ENCODE measurements at places on chromosomes 6 and 20.

DNA sequence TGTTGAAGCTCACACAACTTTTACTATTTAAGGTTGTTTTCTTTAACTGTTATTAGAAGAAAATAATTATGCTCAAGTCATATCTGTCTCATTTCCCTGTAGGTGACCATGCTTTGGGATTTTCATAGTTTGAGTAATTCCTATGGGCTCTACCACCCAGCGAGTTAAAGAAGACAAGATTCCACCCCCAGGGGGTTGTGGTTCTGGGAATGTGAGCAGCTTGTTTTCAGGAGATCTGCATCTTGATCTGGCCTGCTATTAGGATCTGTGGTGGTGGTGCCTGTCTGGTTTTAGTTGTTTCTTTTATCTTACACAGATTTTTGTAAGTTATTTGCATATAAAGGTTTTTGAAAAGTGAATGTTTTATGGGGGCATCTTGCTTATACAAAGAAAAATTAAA is 20.2 kb upstream of the REV3L start:
- no peak for DNase-seq

GRCh38 chr6:42012501-42013133 is 37.7 kb upstream of the TAF8 start:
- DNase-seq = no peak

DNA sequence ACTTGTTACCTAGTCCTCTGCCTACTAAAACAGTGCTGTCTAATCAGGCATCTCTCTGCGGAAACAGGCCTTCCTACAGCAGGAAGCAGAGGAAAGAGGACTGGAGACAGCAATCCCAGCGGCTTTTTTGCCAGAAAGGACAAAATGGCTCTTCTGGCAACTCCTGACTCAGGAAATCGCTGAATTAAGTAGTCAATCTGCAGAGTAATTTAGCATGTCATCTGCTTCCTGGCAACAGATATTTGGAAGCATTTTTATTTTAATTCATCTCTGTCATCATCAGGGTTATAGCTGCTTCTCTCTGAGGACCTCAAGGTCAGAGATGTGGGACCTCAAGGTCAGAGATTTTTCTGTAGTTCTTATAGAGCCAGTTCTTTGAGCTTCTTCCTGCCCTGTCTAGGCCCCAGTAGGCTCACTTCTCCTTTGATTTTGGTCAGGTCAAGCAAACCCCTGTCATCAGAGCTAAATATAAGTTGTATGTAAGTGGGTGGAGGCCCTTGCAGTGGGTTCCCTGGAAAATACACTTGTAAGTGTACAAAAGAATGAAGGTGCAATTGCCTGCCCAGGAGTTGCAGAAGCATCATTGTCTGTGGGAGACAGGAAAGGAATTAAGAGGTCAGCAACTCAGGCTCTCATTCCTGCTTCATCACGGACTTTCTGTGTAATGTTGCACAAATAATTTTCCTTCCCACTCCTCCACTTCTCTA is 229.4 kb downstream of the ALDH8A1 start:
- DNase-seq = no peak

DNA sequence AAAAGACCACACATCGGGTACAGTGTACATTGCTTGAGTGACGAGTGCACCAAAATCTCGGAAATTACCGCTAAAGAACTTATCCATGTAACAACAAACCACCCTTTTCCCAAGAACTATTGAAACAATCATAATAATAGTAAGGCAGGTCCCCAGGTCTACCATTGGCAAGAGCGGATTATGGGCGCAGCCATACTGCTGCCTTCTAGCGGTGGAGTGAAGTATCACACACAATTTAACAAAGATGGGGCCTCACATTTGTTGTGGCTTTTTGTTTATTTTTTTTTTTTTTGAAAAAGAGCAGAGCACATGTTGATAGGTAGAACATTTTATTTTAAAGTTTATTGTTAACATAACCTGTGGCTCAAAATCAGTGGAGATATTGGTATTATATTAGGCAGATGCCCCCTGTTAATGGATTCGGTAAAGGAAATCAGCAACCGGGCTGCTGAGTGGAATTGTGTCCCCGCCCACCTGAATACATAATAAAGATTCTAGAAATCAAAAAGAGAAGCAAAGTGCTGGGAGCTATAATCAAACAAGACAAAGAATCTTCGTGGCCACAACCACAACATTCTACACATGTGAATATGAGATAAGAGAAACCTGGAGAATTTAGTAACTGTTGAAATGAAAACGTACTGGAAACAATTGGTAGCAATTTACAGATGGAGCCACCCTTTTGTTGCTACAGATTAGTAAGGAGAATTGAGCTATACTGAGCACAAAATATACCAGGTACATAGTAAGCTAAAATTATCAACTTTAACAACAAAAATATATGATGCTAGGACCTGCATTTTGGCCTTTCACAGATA is 94.2 kb upstream of the EXOC2 start:
- DNase-seq = no peak

DNA sequence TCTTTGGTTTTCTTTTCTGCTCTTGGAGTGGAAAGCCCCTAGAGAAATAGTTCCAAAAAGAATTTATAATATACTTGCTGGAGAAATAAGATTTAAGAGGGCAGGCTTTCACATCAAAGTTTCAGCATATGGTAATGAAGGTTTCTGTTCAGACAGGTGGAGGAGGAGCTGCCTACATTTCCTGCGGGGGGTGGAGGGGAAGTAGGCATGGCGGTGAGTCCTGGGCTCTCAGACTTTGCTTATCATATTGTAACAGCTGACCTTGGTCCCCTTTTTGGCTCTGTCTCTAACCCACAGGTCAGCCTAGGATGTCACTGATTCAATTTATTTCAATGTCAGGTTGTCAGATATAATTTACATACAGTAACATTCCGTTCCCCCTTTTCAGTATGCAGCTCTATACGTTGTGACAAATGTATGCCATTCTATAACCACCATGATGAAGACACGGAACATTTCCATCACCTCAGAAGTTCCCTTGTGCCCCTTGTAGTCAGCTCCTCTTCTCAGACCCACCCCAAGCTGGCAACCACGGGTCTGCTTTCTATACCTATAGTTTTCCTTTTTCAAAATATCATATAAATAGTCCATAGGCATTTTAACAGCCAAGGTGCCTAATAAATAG is 77.6 kb upstream of the GGTLC1 start:
- DNase-seq = no peak

DNA sequence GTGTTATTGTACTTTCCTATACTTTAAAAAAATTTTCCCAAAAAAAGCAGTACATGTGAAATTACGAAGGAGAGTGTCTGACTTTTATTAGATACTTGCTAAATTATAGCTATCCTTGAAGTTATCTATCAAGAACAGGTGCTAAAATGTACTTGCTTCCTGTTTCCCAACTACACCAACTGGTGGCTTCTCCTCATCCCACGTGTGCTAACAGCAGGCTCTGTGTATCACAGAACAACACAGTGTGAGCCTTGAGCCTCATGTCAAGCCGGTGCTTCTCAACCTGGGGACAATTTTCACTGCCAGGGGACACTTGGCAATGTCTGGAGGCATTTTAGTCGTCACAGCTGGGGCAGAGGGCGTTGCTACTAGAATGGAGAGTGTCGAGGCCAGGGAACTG is 36.2 kb upstream of the CDYL start:
- DNase-seq = no peak

- no peak for DNase-seq
Measured at GRCh38 chr6:123841067-123841896, 37.6 kb downstream of the NKAIN2 start.

GRCh38 chr6:87946669-87947068 is 101.0 kb upstream of the SPACA1 start:
- DNase-seq = no peak

DNA sequence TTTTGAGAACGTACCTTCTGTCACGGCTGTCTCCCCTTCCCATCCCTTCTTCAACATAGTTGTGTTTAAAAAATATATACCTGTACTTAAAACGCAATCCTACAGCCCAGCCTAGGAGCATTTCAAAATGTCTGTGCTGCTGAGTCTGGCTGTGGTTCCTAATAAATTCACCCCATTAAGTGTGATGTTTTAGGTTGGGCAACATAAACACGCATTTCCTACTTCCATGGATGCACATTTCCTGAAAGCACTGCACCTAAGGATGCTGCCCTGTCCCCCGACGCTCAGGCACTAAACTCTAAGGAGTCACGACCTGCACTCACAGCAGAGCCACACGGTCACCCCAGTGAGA is 1.2 kb downstream of the REV3L start:
- DNase-seq = no peak

GRCh38 chr6:117233145-117233544 is 32.2 kb upstream of the VGLL2 start:
- DNase-seq = no peak

DNA sequence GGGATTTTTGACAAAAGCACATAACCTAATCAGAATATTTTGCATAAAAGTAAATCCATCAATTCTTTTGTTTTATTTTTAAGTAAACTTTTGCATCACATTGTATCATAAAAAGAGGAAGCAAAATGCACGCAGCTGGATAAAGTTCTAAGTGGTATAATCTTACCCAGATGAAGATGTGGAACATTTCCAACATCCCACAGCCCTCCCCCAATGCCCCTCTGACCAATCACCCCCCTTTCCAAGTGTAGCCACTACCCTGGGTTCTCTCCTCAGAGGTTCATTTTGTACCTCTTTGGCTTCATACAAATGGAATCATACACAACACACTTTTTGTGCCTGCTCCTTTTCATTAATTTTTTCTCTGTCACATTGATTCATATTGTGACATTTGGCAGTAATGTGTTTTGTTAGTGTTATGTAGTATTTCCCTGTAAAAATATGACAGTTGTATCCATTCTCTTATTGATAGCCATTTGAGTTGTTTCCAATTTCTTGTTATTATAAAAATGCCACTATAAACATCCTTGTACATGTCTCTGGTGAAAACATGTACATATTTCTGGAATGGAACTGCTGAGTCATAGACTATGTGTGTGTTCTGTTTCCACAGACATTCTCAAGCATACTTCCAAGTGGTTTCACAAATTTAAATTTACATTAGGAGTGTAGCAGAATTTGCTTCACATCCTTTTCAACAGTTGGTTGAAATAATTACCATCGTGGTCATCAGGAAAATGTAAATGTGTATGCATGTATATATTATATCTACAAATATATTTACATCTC is 92.9 kb upstream of the SYNDIG1 start:
- no peak for DNase-seq

DNA sequence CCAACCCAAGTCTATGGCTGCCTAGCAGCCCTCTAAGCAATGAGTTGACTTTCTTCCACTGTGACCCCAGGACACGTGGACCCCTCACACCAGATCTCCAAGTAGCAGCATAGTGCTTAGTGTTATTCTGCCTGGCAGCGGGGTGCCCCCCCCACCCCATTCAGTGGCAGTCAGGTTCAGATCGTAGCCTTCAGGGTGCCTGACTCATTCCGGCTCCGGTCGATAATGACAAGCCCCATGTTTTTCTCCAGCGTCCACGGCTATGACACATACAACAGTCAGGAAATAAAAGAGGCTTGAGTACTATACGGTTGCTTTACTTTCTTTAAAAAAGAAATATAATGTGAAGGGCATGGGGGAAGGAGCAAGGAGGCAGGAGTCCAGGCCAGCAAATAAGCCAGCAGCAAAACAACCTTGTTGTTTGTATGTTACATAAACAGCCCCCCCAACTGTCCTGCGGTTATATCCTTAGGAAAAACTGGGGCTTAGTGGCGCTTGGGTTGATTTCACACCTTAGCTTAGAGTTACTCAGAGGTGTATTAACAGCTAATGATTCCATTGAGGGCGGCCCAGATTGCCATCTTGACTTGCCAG is 23.1 kb downstream of the GNAS start:
- no peak for DNase-seq

- no peak for DNase-seq
Measured at GRCh38 chr6:6689400-6690143, 101.1 kb downstream of the LY86 start.

DNA sequence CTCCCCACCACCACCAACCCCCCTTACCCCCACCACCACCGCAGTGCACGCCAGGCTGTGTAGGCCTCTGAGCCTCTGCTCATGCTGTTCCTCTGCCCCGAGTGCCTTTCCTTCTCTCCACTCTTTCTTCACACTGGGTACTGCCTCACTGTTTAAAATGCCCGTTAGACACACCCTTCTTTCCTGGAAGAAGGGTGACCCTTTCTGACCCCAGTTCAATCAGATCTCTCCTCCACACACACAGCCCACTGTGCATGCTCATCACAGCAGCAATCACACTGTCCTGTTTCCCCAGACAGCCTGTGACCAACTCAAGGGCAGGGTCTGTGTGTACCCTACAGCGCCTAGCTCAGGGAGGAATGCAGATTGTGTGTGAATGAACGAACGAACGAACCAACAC is 10.0 kb downstream of the TMEM74B start:
- DNase-seq = no peak

- DNase-seq = no peak
Measured at GRCh38 chr20:61436667-61437279, 184.7 kb downstream of the CDH4 start.

GRCh38 chr6:48765352-48765961 is 654.5 kb upstream of the PTCHD4 start:
- no peak for DNase-seq

GRCh38 chr20:17276101-17276500 is 49.3 kb downstream of the PCSK2 start:
- DNase-seq = no peak

- DNase-seq = no peak
Measured at GRCh38 chr6:168732676-168733075, 291.7 kb downstream of the SMOC2 start.

- DNase-seq = no peak
Measured at GRCh38 chr20:14142964-14143627, 147.8 kb downstream of the MACROD2 start.

- DNase-seq = no peak
Measured at GRCh38 chr6:3353213-3353903, 94.6 kb downstream of the PSMG4 start.

GRCh38 chr20:46930640-46931339 is 36.1 kb downstream of the EYA2 start:
- no peak for DNase-seq

DNA sequence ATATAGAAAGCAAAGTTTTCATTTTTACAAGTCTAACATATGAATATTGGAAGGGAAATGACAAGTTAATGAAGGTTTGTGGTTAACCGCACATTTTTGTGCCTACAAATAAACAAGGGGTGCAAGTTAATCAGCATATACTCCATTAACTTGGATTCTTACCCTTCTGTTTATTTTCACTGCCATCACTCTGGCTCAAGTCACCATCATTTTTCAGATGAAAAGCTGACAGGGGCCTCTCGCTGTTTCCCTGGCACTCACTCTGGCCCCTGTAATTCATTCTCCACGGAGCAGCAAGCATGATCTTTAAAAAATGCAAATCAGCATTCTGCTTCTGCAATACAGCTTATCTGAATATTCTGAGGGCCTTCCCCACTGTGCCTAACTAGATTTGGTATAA is 29.8 kb downstream of the APCDD1L start:
- no peak for DNase-seq

DNA sequence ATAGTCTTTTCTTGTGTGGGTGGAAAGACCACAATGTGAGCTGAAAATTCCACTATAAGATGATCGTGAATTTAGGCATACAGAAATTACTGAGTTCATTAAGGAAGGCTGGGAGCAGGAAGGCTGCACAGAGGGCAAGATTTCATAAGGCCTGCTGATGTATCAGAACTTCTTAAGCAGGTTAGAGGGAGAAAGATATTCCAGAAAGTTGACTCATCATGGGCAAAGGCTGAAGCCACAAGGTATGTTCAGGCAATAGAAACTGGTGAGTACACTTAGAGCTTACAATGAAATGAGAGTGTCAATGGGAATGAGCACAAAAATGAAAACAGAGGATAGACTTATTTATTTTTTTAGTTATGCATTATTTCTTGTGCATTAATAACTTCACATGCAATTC is 618.6 kb downstream of the CBLN4 start:
- no peak for DNase-seq
